HFFc6 (cell line): ENCODE measurements at places on chromosomes 6 and 20.

DNA sequence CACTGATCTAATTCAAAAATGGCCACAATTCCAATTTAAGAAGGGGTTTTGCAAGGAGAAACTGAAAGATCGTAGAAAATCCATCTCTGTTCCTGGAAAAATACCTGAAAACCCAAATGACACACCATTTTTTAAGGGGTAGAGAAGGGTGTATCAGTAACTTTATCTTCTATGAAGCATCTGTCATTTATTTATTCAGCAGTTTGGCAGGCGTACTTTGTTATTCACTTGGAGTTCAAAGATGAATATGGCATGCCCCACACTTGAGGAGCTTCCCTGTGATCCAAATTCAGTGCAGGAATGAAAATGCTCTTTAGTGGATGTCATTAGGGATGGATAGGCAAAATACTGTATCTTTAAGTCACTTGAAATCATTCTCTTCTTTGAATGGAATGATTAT lies 7.2 kb downstream of the HINT3 start:
- no peak for DNase-seq

DNA sequence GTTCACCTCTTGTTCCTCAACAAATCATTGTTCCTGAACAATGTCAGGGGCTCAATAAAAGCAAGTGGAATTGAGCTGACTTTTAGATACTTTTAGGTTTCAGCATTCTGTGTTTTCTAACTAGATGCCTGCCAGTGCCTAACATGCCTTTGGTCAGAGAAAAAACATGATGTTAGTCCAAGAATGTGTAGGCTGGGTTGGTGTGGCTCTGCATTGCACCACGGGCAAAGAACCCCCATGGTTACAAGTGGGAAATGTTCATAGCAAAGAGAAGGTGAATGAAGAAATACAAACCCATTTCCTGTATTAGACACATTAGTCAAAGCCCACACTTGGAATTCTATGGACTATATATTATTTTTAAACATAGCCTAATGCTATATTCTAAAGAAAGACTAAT lies 193.3 kb downstream of the TMEM200A start:
- DNase-seq: peak; percentile 2

DNA sequence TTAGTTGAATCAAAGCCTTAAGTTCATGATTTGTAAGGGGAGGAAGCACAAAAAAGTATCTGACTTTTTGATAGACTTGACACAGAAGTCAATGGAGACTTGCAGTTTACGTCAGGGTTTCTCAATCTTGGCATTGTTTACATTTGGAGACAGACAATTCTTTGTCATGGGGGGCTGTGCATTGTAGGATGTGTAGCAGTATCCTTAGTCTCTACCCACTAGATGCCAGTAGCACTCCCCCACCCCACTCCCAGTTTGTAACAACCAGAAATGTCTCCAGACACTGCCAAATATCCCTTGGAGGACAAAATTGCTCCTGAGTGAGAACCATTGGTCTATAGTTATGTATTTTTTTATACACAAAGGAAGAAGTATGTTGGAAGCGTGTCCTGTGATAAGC lies 434.1 kb downstream of the RFPL4B start:
- DNase-seq: no peak

- DNase-seq: peak; percentile 37
These were observed at the start of gene VIP for GRCh38 chr6:152750694-152751093. Gene VIP (plus strand): TSS chr6:152750797. CDS start chr6:152752178, 1,381 bp downstream.

DNA sequence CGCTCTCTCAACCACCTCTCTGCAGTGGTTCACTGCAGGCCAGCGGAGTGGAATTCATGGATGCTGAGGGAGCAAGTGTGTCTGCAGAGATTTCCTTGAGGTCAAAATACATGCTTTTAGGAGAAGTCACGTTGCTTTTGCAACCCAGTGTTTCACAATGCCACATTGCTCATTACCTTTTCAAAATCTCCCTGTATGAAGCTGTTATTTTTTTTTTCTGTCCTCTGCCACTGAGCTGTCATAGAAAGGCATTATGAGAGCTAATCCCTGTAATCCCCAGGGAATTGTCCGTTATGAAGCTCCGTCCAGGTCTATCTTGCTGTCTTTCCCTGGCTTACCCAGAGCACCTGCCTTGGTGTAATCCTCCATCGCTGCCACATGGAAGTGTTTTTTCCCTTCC lies 60.5 kb upstream of the SLC22A23 start:
- peak; percentile 89 for DNase-seq

- DNase-seq: no peak
These were observed 43.0 kb upstream of the CD2AP start for GRCh38 chr6:47434372-47435253.

DNA sequence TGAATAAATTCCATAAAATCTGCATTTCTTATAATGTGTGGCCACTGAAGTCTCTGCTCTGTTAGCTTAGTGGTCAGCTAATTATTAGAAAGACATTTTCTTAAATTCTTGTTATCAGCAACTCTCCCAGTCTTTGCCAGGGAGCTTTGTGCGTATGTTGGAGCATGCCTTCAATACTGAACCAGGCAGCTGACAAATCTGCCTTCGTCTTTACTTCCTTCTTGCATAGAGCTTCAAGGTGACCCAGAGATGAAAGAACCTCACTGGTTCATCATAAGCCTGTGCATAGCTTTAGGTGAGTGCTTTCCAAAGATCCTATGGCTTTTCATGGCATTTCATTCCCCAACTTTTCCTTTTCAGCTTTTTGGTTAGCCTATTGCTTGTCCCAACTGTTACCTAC lies 43.0 kb upstream of the NELFCD start:
- no peak for DNase-seq

DNA sequence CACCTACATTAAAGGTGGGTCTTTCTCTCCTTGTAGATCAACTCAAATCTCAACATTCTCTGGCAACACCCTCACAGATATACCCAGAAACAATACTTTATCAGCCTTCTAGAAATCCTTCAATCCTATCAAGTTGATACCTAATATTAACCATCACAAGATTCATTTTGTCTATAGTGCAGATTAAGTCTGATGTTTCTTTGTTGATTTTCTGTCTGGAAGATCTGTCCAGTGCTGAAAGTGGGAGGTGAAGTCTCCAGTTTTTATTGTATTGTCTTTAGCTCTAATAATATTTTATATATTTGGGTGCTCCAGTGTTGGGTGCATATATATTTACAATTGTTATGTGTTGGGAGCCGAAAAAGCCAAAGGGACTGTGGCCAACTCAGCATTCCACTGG lies 493.9 kb upstream of the ADGRB3 start:
- no peak for DNase-seq

- DNase-seq: no peak
These were observed 103.7 kb upstream of the ENPP5 start for GRCh38 chr6:46274502-46274901.

- no peak for DNase-seq
These were observed 94.7 kb downstream of the ADTRP start for GRCh38 chr6:11683871-11684270.

DNA sequence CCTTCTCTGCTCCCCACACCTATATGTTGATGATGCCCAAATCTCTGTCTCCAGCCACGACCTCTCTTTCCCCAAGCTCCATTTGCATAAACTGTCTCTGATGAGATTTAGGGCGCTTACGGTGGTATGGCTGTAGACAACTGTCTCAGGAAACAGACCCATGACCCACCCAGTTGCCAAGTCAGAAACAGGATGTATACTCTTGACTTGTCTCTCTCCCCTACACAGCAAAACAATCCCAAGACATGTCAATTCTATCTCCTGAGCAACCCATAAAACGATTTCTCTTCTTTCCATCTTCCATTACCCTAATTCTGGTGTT lies 13.9 kb downstream of the GNL1 start:
- DNase-seq: no peak
